ENCODE measurements at places on chromosomes 7 and 10.
A peak's percentile ranks its signal among the peaks of the same experiment; 100 is the strongest.

DNA sequence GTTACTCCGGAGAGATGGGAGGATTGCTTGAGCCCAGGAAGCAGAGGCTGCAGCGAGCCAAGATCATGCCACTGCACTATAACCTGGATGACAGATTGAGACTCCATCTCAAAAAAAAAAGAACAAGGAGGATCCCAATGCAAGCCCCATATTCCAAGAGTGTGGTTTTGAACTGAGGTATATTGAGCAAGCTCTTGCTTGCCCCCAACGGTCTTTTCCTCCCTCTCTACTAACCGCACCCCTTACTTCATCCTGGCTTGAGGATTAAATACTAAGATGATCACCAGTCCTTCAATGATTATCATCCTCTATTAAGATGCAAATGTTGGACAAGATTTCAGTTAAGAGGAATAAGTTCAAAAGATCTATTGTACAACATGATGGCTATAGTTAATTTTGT is 12.5 kb upstream of the SRGN start:
- DNase-seq, result no peak

GRCh38 chr10:84181631-84182030 is 8.0 kb downstream of the GPR15LG start:
- DNase-seq, result no peak

DNA sequence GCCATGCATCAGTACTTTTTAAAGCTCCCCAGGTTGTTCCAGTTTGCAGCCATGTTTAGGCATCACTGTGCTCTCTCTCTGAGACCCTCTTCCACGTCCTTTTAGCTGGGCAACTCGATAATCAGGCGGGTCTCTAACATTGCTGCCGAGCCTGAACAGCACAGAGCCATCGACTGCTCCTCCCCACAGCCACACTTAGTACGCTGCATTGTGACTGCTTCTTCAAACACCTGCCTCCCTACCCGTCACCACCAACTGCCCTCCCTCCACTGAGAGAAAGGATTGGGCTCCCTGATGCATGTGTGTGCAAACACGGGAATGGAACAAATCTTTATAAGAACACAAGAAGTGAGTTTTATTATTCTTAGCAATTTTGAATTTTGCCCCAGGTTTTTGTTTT is 11.4 kb upstream of the TACR2 start:
- no peak for DNase-seq

GRCh38 chr10:97089209-97089870 is 96.4 kb downstream of the SLIT1 start:
- no peak for DNase-seq

- no peak for DNase-seq
These were observed 4.7 kb upstream of the ERCC6 start for GRCh38 chr10:49543604-49544003.

- no peak for DNase-seq
These were observed 85.4 kb downstream of the ICA1 start for GRCh38 chr7:8176370-8177081.

- DNase-seq, result no peak
These were observed 18.6 kb downstream of the ST7 start for GRCh38 chr7:116971869-116972268.

DNA sequence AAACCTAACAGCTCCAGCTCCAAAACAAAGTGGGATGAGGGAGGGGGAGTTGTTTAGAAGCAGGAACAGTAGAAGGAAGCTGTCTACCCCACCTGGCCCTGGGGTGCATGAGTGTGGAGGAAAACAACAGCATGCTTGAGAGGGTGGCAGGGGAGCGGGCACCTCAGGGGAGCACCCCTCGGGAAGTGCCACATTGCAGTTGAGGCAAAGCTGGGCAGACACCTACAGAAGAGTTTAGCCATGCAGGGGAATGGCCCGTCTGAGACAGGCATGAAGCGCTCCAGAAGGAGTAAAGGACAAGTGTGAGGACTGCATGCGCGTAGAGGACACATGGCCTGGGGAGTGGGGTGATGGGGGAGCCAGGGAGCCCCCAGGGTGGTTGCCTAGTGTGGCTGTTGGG is 18.1 kb downstream of the CHAT start:
- DNase-seq, result peak; percentile 23

GRCh38 chr10:95330966-95331453 is 40.2 kb upstream of the PDLIM1 start:
- no peak for DNase-seq

GRCh38 chr10:59655309-59655708 is 54.3 kb downstream of the SLC16A9 start:
- no peak for DNase-seq

DNA sequence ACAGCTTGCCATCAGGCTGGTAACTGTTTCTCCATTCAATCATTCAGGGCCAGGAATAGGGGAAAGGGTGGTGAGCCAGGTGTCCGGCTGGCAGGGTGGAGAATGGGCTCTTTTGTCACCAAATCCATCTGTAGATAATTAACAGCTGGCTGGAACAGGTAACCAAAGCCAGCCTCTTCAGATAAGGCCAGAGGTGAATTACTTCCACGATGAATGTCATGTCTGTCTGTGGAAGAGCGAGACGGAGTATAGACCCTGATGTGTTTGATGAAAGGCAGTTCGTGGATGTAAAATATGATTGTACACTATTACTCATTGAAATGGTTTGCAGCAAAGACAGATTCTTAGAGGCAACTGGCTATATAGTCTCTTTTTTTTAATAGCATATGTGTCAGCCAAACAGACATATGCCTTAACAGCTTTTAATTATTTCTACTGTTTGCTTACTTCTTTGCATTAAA is 149.8 kb downstream of the KLF6 start:
- no peak for DNase-seq

GRCh38 chr10:93820434-93820833 is 62.7 kb downstream of the LGI1 start:
- DNase-seq, result no peak

GRCh38 chr7:83738291-83738835 is 89.4 kb upstream of the SEMA3E start:
- no peak for DNase-seq

- peak; percentile 12 for DNase-seq
These were observed 1548.1 kb upstream of the LRRTM3 start for GRCh38 chr10:65377687-65378086.

- no peak for DNase-seq
These were observed 35.2 kb downstream of the GPAM start for GRCh38 chr10:112148331-112148730.

- no peak for DNase-seq
These were observed 359.4 kb upstream of the CELF2 start for GRCh38 chr10:10658172-10658785.

GRCh38 chr7:96786261-96786997 is 76.8 kb upstream of the SEM1 start:
- DNase-seq, result no peak

DNA sequence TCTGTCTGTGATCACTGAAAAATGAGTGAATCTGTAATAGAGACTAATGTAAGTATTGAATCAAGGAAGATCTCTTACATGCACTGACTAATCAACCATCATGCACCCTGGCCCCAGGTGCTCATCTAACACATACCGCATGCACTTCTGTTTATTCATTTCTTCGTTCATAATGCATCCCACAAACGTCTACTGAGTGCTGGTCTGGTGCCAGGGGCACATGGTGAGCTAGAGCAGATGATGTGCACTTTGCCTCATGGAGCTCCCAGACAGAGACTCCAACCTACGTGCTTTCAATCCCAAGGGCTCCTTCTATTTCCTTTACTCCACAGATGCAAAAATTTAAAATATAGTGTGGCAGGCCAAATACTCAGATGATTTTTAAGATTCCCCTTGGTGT is 10.7 kb downstream of the C10orf90 start:
- no peak for DNase-seq

DNA sequence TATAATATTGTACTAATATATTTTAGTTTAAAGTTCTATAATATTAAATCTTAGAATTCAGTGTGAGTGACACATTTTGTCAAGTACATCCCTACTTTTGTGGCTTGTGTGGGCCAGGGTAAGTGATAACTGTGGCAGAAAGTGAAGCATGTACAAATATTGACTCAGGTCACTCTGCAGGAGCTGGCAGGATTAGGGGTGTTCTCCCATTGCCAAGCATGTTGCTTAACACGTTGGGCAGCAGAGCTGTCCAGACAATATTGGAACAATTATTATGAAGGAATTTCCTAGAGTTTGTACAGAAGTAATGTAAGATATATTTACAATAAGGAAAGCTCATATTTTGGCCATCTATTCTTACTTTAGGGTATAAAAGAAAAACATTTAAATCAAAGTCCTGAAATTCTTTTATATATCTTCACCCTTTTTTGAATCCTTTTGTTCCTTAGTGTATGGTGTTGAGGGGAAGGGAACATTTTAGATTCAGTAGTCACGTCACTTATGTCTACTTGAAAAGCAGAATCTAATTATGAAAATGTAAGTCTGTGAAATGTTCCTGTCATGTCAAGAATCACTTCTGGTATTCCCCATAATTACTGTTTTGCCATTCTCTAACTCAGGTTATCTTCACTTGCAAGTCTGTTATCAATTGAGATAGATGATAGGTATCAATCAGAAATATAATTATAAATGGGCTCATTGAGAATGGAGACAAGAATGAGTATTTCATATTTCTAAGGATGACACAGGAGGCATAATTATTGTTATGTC is 4.0 kb downstream of the HDAC9 start:
- no peak for DNase-seq

- DNase-seq, result no peak
These were observed 133.6 kb downstream of the ZMIZ1 start for GRCh38 chr10:79202188-79203013.

DNA sequence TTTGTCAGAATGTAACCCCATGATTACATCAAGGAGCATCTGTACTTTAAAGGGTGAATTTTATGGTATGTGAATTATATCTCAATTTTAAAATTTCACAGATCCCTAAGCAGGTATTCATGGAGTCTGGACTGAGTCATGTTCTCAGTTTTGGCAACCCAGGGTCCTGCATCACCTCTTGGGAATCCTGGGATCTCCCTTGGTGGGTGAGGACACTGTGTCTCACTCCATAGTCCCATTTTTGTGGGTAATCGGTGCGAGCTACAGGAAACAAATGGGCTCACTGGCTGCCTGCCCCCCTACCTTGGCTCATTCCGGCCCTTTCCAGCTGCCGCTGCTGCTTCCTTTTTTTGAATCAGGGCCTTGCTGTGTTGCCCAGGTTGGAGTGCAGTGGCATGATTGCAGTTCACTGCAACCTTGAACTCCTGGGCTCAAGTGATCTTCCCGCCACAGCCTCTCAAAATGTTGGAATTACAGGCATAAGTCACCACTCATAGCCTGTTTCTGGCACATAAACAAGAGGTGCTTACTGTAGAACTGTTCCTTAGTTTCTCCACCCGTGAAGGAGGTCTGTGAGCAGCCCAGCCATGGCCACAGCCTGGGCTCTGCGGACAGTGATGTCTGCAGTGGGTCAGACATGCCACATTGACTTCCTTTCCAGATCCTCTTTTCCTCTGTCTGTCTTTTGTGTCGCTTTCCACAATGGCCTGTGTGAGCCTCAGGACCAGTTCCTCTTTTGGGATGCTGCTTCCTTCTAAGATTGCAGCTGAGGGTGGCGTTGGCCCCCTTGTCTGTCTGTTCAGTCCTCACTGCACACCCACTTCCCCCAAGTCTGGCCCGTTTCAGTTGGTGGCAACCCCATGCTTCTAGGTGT is 14.5 kb downstream of the PALD1 start:
- DNase-seq, result no peak

DNA sequence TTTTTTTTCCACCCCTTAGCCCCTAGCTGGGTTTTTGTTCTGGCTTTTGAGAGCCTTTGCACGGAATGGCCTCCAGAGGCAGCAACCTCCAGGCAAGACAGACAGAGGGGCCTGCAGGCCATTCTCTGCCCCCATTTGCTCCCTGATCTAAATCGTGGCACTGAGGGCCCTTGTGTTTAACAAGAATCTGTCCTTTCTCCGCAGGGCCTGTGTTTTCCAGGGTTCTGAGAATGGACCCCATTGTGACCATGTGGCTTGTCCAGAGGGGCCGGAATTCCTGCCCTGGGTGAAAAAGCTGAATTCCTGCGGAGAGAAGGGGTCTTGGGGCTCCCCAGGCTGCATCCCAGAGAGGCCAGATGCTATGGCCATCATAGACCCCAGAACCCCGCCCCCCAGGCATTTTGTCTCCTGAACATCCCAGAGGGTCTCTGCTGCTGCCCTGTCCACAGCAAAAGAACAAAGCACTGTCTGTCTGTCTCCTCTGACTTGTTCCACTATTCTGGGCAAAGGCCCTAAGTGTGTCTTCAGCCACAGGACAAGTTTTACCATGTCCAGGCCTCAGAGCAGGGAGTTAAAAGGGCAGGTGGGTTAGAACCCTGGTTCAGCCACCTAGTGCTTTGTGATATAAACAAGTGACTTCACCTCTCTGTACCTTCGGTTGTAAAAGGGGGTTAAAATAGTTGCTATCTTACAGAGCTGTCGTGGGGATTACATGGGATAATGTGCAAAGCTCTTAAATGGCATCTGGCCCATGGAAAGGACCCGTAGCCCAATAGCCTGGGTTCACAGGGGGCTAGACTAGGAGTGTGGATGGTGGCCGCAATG is 155.6 kb downstream of the SH3PXD2A start:
- DNase-seq, result no peak

DNA sequence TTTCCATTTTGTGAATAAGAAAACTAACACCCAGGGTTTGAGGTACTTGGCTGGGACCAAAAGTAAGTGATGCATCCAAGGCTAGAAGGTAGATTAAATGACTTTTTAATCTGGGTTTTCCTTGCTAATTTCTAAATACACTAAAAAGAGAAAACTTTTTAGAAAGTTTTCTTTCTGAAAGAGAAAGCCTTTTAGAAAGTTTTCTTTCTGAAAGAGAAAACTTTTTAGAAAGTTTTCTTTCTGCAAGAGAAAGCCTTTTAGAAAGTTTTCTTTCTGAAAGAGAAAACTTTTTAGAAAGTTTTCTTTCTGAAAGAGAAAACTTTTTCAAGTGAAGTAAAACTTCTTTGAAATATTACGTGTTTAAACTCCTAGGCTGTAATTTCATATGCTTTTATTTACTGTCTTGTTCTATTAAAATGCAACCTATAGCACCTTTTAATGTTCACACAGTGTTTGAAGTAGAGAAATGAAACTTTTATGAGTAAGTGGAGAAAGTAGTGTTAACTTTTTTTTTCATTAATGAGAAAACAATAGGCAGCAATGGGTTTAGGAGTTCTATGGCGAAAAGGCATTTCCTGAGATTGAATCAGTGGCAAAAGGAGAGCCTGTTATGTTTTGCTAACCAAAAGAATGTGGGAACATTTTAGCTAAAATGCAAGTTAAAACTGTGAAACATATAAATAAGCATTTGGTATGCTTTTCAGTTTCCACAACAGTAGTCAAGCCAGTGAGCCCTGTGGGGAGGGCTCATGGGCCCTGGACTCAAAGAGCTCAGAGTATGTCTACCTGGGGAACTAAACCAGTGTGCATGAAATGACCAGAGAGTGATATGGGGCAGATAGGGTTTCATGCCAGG is 103.7 kb downstream of the RBM20 start:
- DNase-seq, result no peak

- DNase-seq, result peak; percentile 79
These were observed 59.9 kb upstream of the COBL start for GRCh38 chr7:51376420-51377092.
